ENCODE measurements at places on chromosomes 12 and 14. TPM values are rescaled to one million over a fixed set of nuclear protein-coding genes. Genes with fewer than 3 reads are reported as not detected.

ADGRD1 gene
- polyA plus RNA-seq = 1.9 TPM

RPL10L gene
- polyA plus RNA-seq = not detected

HCAR2 gene
- polyA plus RNA-seq = 0.40 TPM

MFAP5 gene
- 0.28 TPM for polyA plus RNA-seq

SVOP gene
- polyA plus RNA-seq = not detected

USP44 gene
- polyA plus RNA-seq = 0.13 TPM

LIN7A gene
- polyA plus RNA-seq = 0.35 TPM

KLRB1 gene
- not detected for polyA plus RNA-seq

LUM gene
- polyA plus RNA-seq = 0.30 TPM

TWF1 gene
- polyA plus RNA-seq = 21.3 TPM

PTCSC3 gene
- not detected for polyA plus RNA-seq

GDF3 gene
- polyA plus RNA-seq = not detected

ZBTB42 gene
- not detected for polyA plus RNA-seq

ADCK1 gene
- 8.5 TPM for polyA plus RNA-seq

EP400 gene
- 11.7 TPM for polyA plus RNA-seq

TAS2R20 gene
- polyA plus RNA-seq = 0.23 TPM
